ENCODE measurements at places on chromosomes 12 and 14.

DNA sequence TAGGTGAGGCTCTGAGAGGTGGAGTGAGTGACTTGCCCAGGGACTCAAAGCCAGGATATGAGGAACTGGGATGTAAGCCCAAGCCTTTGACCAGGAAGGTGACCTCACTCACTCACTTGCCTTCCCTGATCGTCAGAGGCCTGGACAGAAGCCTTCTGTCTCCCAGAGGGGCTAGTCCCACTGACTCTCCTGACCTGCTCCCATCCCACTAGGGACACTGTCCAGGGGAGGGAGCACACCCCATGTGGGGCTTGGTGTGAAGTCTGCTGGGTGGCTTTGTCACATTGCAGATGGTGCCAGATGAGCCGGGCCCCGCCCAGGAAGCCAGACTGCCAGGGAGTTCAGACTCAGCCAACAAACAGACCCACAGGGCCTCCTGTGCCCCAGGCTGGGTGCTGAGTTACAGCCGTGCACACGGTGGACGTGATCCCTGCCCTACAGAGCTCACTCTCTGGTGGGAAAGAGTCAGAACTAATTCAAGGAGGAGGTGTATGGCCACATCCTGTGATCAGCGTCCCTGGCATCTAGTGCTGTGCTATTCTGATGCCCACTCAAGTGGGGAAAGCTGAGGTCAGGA lies 28.3 kb downstream of the MMAB start:
- H3K36me3 ChIP-seq = no peaks in the 10 kb centered on the region
- no peaks in the 10 kb centered on the region for H3K4me1 ChIP-seq
- H3K27ac ChIP-seq = no peak overlapping the region
- H3K27me3 ChIP-seq = peaks cover 18% of the 10 kb centered on the region
- no peak for DNase-seq
- H3K4me3 ChIP-seq = no peak overlapping the region

- H3K4me3 ChIP-seq = no peak overlapping the region
- no peak for DNase-seq
- H3K27me3 ChIP-seq = no peaks in the 10 kb centered on the region
- H3K4me1 ChIP-seq = peaks cover 62% of the 10 kb centered on the region
- peaks cover 2% of the 10 kb centered on the region for H3K36me3 ChIP-seq
Observed at GRCh38 chr14:64760146-64760755, 56.0 kb downstream of the PLEKHG3 start.

GRCh38 chr14:105087308-105087962 lies 22.2 kb upstream of the GPR132 start:
- H3K4me1 ChIP-seq = peaks cover 35% of the 10 kb centered on the region
- H3K27ac ChIP-seq = no peak overlapping the region
- peaks cover 9% of the 10 kb centered on the region for H3K27me3 ChIP-seq
- H3K4me3 ChIP-seq = peak overlapping the region; percentile 29
- no peaks in the 10 kb centered on the region for H3K36me3 ChIP-seq

- no peaks in the 10 kb centered on the region for H3K4me1 ChIP-seq
- H3K36me3 ChIP-seq = no peaks in the 10 kb centered on the region
- no peak overlapping the region for H3K4me3 ChIP-seq
Observed at GRCh38 chr14:84036840-84037239, 1493.1 kb upstream of the FLRT2 start.

GRCh38 chr14:100892496-100893227 lies 10.9 kb downstream of the RTL1 start:
- H3K27me3 ChIP-seq = no peaks in the 10 kb centered on the region
- H3K36me3 ChIP-seq = no peaks in the 10 kb centered on the region
- no peaks in the 10 kb centered on the region for H3K4me1 ChIP-seq
- no peak overlapping the region for H3K27ac ChIP-seq
- H3K4me3 ChIP-seq = no peak overlapping the region

DNA sequence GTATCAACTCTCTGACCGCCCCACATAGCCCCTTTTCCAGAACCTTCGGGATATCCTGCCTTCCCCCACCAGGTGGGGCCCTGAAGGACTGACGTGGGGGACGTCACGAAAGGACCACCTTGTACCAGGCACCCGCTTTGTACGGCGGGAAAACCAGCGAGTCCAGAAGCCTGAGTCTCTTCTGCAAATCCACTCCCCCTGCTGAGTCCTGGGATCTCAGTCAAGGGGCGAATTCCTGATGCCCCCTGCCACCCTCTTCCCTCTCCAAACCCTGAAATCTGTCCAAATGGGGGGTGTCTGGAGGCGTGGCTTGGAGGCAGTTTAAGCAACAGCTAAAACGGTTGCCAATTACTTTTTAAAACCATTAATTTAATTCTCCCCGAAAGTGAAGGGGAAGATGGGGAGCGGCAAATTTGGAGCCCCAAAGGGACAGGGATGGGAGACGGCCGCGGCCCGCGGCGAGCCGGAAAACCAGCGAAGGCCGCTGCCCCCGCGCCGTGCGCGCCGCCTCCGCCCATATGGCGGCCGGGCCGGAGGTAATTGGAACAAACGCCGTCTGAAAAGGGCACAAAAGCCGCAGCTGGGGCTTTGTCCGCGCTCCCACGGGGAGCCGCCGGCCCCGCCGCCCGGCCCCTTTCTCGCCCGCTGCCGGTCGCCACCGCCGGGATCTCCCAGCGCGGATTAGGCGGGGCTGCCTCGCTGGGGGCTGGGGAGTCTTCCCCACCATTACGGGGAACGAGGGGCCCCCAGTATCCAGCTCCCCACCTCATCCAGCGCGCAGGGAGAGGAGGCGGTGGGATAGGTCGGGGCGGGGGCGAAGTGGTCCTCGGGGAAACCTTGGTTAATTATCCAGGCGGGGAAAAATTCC lies 6.6 kb downstream of the LHX5 start:
- H3K4me3 ChIP-seq = peak overlapping the region; percentile 14
- peaks cover 89% of the 10 kb centered on the region for H3K27me3 ChIP-seq
- no peak for DNase-seq
- no peak overlapping the region for H3K27ac ChIP-seq
- no peaks in the 10 kb centered on the region for H3K36me3 ChIP-seq

- DNase-seq = peak; percentile 25
Observed at GRCh38 chr12:32549675-32550079, 129.4 kb upstream of the DNM1L start.
